ENCODE measurements at places on chromosomes 3 and 15.

DNA sequence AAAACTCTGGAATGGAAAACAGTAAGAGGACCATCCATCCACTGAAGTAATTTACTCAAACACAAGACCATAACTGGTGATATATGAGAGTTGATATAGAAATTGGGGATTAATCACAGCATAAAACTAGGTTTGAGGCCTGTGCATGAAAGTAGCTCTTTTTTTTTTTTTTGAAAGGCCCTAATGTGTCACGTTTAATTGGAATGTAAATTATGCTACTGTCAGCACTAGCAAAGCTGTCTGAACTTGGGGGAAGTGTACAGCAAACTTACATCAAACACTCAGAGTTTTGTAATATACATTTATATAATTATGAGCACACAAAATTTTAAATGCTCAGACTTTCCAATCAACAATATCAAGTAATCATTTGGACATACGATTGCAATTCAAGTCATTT lies 154.1 kb downstream of the GREM1 start:
- DNase-seq: no peak

DNA sequence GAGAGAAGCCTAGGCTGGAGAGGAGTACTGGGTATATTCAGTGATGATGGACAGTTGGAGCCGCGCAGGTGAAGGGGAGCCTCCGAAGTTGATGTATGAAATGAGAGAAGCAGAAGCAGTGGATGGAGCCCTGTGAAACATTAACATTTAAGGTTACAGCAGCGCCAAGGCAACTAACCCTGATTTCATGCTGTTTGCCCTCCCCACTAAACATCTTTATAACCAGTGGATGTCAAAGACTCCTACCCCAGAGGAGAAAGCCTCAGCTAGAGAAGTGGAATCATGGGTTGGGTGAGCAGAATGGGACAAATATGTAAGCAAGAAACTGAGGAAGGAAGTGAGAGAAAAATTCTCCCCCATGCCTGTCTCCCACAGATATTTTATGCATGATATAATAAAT lies 92.0 kb upstream of the NMNAT3 start:
- DNase-seq: no peak

GRCh38 chr3:48112813-48113212 lies 75.4 kb downstream of the CDC25A start:
- DNase-seq: no peak

DNA sequence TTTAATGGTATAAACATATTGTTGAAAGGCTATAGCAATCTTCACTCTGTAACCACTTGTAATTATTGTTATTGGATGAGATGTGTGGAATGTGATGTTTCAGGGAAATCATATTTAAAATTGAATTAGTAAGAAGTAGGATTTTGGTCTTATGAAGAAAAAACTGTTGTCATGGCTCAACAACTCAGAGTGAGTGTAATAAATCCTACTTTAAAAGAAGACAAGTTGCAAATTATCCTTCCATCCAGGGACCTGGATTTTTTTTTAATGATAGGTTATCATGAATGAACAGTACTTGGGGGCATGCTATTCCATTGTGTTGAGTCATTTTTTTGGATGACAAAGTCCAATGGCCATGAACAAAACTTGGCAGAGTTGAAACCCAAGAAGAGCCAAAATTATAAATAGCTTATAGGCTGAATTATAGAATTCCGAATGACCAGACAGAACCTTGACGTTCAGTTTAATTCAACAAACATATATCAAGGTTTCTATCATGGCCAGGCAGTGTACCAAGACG lies 625.5 kb upstream of the ZNF717 start:
- no peak for DNase-seq

DNA sequence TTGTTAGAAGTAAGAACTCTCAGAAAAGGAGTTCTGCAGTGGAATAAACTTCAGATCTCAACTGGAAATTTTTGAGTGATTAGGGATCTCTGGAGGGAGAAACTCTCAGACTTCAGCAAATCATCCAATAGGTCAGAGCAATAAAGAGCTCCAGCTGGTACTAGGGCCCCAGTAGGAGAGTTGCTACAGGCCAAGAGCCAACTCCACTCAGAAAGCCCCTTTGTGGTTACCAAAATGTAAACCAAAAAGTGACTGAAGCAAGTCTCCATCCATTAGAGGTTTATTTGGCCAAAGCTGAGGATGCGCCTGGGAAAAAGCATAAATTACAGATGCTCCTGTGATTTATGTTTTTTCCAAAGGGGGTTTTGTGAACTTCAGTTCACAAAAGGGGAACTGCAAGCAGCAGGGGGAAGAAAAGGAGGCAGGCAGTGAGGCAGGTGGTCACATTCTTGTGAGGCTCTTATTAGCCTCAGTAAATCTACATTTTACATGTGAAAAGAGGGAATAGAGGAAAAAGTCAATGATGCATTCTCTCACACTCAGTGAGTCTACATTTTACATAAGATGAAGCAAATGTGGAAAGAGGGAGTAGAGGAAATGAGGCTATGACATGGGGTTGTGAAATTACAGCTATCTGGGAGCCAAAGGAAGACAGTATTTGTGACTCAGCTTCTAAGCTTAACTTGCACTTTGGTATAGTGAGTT lies 92.4 kb upstream of the DAZL start:
- no peak for DNase-seq

- DNase-seq: peak; percentile 35
Measured at GRCh38 chr3:52055537-52056351, 627 bp downstream of the DUSP7 start.

Data from hematopoietic multipotent progenitor cell treated with erythropoietin and hydrocortisone succinate and interleukin-3 and kit ligand, for 15 days (in vitro differentiated cells).